ENCODE measurements at places on chromosomes 5 and 9.

GRCh38 chr5:3842591-3842990, 247.0 kb downstream of the IRX1 start:
- DNase-seq = no peak

- DNase-seq = no peak
Measured at GRCh38 chr5:17898766-17899165, 264.5 kb downstream of the TAF11L14 start.

DNA sequence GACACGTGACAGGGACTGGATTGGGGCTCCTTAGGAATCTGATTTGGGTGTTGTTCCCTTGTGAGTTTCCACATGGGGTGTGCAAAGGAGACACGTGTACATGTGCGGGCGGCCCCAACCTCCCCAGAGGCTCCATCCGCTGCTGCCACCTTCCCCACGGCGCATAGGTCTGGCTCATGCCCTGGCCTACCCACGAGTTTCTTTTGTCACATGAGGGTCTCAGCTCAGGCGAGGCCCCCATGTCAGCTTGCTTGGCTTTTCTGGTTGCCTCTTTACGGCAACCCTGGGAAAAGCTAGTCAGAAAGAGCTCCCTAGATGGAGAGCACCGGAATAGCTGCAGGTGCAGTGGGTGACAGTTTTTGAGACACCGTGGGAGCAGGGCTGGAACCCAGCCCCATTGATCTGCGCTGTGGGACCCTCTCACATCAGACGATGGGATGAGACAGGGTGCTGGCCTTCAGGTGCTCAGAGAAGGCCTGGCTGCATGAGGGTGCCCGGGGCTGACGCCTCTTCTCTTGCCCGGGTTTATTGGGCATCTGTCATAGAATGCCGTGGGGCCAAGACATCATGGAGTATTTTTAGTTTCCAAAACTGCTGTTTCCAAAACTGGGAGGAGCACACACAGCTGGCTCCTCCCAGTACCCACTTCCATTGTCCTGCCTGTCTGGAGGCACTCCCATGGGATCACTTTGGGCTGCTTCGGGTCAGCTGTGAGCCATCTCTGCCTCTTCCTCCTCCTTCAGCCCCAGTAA, 107.8 kb downstream of the WNK2 start:
- DNase-seq = no peak

- no peak for DNase-seq
Measured at GRCh38 chr5:82885627-82886389, 191.4 kb downstream of the TMEM167A start.

DNA sequence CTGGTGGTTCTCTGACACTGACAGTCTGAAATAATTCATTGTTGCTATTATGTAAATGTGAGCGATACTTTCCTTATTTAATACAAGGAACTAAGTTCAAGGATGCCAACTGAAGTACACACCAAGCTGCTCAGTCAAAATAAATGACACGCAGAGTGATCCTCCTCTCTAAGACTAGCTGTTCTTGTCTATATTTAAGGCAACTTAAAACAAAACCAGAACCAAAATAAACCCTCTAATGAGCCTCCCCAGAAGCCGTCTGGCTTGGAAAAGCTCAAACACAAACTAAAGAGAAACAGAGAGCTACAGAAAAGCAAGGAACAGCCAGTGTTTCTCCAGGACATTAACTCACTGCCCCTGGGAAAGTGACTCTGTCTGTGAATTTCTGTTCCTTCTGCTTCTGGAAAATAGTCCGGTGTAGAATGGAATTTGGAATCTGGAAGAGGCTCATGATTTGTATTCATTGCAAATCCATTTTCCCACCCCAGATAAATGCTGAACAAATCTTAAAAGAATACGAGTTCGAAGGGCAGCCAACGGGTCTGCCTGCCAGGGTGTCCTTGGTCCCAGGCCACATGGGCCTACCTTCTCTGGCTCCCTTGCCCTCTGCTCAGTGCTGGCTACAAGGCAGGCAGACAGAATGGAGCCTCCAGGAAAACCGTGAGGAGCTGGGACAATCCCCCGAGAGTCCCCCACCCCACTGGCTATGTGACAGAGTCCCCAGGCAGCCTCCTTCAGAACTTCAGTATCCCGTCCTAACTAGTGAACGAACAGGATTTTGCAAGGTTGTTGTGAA, 14.8 kb downstream of the GGTA1 start:
- DNase-seq = no peak

Data from Panc1 (cell line).